ENCODE measurements at places on chromosomes 12 and 14.

DNA sequence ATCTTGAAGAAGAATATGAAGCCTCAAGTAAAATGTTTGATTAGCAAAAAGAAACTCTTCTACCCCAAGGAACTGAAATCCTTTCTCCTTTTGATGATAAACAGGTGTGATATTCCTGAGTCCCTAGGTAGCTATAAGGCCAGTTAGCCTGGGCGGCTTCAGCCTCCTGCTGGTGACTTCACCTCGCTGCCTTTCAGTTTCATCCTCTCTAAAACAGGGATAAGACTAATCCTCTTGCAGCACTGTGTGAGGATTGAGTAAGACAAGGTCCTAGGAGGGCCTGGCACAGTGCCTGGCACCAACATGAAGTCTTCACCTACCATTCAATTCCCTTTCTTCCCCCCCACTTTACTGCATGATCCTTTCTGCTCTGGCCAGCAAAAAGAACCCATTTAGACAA is 42.1 kb downstream of the CIT start:
- no peak for DNase-seq

DNA sequence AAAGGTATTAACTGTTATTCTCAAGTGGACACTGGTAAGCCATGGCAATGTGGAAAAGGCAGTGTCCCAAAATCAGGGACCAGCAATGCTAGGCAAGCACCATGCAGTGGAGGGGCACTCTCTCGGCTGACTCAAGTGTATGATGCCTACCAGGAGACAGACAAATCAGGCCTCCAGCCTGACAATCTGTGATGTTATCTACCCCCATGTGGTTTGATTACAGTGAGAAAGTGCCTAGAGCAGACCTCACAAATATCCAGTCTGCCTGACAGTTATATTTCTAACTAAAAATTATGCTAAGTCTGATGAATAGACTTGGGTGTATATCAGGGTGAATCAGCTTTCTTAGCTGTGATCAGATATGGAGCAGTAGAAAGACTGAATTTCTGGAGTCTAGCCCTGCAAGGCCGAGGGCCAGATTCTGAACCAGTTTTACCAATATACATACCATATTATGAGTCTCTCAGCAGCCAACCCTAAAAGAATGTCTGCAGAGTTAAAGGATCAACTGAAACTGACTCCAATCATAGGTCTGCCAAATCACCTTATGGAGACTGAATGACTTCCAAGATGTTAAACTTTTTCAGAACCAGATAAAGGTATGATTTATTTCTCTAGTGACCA is 3.2 kb downstream of the PLBD1 start:
- no peak for DNase-seq

DNA sequence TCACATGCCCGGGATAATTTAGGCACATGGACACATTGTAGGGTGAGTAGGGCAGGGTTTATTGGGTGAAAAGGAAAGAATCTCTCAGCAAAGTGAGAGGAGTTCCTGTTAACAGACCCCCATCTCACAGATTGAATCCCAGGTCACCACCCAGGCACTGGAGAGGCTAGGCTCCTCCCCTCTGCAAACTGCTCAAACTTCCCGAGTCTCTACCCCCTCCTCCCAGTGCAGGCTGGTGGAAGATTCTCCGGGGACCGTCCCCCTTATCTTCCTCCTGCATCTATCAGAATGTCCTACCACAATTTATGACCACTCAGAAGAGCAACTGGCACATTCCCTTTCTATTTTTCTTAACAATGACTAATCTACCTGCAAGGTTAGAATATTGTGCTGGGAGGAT is 126.0 kb downstream of the NTF3 start:
- DNase-seq, result no peak

DNA sequence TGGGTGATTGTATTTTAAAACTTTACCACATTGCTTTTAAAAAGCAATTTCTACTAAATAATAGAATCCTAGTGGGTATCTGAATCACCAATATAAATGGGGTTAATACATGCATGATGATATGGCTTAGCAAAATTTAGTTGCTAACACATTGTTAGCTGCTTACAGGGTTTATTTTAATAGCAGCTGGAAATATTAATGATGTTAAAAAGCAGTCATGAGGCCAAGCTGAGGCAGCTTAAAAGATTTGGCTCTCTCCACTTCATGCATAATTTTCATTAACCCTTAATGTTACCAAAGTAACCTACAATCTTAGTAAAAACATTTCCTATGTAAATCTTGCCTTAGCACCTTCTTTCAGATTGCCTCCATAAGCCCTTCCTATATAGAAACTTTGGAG is 49.2 kb upstream of the CNOT2 start:
- DNase-seq, result no peak

DNA sequence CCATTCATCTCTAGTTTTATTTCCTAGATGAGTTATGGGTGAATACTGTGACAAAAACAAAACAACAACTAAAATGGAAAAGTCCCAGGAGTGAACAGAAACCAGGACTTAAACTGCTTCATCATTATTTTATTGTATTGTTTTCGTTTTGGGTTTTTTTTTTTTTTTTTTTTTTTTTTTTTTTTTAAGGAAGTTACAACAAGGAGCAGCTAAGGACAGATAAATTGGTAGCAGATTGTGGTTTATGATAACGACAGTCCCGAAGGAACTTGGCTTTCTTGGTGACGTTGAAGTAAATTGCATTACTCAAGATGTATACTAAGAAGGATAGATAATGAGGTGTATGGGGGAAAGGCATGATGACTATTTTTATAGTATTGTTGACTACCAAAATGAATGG is 866.3 kb downstream of the NRXN3 start:
- no peak for DNase-seq

DNA sequence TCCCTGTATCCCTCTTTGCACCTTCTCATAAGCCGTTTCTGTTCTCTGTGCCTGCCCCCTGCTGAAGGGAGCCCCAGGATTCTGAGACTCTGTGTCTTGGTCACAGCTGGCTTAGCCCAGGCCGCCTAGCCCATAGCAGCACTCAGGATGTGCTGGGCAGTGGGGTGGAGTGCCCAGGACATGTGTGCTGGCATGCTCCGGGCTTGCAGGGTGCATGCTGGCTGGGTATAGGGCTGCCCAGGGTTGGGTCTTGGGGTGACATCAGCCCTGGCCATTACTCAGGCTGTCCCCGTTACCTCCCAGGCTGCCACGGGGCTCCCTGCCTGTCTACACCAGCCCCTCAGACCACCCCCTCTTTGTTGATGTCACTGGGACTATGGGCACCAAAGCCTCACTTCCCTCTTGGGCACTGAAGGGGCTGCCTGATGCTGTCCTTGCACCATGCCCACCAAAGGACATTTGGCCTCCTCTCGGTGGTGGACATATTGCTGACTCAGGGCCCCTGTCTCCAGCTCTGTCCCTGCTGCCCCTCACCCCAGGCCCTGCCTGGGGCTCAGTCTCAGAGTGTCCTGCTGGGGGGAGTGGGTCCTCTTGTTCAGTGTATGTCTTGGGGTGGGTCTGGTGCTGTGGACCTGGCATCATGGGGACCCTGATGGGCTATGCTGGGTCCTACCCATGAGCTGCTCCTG is 2.4 kb downstream of the CEP170B start:
- DNase-seq, result no peak

All from stimulated activated CD8-positive, alpha-beta memory T cell treated with anti-CD3 and anti-CD28 coated beads, Interleukin-7, amount 100 ng/mL, for 1 hour (primary cell).